ENCODE measurements at places on chromosomes 6 and 20.

DNA sequence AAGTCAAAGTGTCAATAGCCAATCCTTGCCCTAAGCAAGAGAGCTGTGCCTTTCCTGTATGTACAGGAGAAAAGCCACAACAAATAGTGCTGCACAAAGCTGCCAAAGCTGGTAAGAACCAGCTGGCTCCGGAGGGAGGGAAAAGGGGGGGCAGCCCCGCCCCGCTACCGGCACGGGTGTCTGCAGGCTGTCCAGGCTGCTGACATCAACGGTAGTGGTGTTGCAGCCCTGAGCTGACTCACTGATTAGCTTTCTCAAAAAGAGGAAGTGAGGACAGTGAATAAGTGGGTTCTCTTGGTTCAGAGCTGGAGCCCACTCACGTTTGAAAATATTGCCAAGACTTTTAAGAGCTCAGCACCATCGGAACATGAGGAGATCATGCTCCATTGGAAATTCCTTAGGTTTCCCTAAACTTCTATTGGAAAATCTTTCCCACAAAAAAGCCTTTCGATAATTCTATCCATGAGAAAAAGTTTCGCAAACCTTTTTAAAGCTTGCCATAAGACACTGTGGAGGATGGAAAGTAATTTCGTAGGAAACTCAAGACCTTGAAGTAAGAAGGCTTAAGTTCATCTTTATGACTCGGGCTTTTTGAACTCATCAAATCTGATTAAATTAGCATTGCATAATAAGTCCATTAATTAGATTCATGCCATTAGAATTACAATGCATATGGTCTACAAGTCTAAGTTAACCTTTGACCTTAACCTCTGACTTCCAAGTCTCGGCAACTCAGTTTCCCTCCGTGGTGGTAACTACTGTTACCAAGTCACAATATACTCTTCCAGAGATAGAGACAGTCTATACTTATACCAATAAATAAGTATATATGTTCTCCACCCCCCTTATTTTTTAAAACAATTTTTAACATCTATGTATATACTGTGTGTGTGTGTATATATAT, 67.0 kb downstream of the TNFRSF21 start:
- peak; percentile 4 for DNase-seq

DNA sequence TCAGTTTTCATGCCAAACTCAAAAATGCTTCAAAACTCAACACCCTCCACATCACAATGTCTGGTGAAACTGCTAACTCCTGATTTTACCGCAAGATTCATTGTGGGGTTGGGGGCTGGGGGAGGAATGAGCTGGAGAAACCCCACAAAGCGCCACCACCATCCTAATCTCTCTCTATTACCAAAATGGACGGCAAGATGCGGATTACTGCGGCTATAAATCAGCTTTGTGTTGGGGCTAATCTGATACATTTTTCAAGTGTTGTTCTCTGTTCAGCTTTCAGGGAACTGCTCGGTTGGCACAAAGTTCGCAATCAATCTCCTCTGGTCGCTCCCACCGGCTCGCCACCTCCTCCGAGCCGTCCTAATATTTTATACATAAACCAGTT, 83.7 kb downstream of the TMEM242 start:
- no peak for DNase-seq

- DNase-seq, result no peak
Observed at GRCh38 chr6:9583753-9584352, 831.0 kb downstream of the TFAP2A start.

GRCh38 chr20:63021356-63022321, 14.9 kb upstream of the BHLHE23 start:
- no peak for DNase-seq

GRCh38 chr20:13736436-13737191, 48.1 kb downstream of the ESF1 start:
- no peak for DNase-seq

Measured in stimulated activated CD4-positive, alpha-beta T cell treated with anti-CD3 and anti-CD28 coated beads, Interleukin-1b, Interleukin-23, amount 100 ng/mL, for 1 hour (primary cell).